ENCODE measurements at places on chromosomes 3 and 15.

DNA sequence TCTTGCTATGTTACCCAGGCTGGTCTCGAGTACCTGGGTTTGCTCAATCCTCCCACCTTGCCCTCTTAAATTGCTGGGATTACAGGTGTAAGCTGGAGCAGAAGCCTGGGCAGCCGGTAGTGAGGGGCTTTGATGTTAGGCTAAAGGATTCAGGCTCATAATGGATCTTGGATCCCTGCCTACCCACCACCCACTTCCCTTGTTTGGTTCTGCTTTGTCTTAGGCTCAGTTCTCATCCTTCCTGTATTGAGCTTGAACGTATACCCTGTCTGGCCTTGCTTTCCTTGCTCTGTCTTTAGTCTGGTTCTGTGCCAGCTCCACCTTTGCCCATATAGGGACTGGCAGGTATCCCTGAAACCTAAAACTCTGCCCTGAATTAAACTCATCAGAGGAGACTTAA is 1.7 kb downstream of the PPCDC start:
- DNase-seq, result no peak

GRCh38 chr15:92277776-92278175 is 115.9 kb upstream of the ST8SIA2 start:
- DNase-seq, result no peak

DNA sequence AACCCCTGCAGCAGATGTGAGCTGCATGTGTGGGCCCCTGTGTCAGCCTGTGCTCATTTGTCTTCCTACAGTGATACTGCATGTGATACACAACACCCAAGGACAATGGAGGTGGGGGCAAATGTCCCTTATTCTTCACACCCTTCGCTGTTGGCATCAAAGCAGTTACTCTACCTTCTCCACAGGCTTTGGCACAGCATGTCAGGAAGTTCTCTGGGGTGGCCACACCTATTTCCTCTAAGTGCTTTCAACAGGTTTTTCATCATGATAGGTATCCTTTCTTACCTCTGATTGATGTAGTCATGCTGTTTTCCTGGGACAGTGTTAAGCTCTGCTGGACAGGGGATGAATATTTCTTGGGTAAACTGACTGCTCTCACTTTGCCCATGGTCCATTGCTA is 29.5 kb downstream of the ZNF662 start:
- DNase-seq, result no peak

DNA sequence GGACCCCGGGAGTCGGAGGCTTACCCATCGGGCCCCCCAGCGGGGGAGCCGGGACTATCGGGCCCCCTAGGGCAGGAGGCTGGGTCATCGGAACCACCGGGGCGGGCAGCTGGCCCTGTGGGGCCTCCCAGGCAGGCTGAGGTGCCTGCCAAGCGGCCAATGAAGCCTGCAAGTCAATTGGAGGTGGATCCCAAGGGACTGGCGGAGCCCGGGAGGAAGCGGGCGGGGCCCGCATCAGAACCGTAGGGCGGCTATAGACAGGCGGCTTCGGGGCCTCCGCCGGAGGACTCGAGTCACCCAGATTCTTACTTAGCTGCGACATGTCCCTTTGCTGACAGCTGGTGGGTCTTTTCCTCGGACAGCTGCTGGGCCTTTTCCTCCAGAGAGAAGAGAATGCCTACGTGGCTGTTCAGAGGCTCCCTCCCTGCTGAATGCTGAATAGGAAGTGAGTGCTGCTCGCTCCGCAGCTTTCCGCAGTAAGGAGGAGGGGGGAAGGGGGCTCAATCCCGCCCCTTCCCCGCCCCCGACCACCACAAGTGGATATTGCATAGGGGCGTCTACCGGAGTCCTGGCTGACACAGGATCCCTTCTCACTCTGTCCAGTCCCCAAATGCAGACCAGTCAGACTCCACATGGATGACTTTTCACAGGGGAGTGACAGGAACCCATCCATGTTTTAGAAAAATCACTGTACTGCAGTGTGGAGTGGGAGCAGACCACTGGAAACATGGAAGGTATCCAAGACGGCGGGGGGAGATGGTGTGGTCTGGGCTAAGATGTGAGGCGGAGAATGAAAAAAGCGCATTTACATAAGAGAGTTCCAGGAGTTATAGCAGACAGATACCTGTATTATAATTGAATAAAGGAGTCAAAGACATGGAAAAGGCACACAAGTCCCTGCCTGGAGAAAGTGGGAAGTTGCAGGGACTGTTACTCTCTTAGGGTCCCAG is at the start of gene MAGEL2:
Gene MAGEL2 (minus strand): TSS at position 447 of the 950 bp plus-strand sequence. CDS start 125 bp downstream, at position 322.
- DNase-seq, result no peak

- no peak for DNase-seq
Observed at GRCh38 chr3:111366515-111366914, 175.5 kb upstream of the CD96 start.

DNA sequence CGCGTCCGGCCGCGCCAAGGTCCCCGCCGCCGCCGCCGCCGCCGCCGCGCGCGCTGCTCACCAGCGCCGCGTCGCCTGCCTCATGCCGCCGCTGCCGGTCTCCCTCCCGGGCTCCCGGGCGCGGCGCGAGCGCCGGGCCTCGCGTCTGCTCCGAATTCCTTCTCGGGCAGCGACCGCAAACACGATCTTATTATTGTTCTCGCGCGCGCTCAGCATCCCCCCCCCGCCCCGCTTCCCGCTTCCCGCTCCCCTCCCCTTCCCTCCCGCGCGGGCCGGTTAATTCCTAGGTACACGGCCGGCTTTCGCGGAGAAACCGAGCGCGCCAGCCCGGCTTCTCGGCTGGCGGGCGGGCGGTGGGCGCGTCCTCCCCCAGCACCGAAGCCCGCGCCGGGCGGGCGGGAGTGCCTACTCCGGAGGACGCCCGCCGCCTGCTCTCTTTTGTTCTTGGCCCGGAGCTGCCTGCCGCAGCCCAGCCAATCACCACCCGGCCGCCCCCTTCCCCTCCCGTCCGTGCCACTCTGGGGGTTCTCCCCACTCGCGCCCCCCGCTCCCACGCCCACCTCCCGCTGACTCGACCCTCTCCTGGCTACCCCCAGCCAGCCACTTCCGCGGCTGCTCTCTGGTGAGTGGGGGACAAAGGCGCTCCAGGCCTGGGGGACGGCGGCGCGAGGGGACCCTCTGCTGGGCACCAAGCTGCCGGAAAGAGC is at the start of gene HDGFL3:
Gene HDGFL3 (minus strand): TSS at position 164 of the 707 bp plus-strand sequence. CDS start 409 bp downstream, outside the sequence.
- no peak for DNase-seq

- no peak for DNase-seq
Observed at GRCh38 chr3:188099907-188100306, 54.0 kb upstream of the LPP start.

GRCh38 chr3:20232906-20233780 is 47.1 kb upstream of the SGO1 start:
- no peak for DNase-seq

DNA sequence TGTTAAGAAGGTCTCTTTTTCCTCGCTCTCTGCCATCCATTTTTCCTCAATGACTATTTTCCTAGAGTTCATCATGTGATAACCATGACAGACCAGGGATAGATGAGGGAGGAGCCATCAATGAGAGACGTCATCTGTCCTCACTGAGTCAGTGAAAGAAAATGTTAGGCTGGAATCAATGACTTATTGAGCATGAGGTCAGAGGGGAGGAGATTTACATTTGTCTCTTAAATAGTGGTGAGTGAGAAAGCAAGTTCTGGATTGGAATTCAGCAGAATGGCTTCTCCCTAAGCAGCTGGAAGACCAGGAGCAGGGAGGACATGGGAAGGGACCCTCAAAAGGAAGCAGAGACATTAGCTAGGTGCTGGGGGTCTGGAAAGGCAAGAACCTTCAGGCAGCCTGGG is 28.2 kb upstream of the USP3 start:
- DNase-seq, result no peak

DNA sequence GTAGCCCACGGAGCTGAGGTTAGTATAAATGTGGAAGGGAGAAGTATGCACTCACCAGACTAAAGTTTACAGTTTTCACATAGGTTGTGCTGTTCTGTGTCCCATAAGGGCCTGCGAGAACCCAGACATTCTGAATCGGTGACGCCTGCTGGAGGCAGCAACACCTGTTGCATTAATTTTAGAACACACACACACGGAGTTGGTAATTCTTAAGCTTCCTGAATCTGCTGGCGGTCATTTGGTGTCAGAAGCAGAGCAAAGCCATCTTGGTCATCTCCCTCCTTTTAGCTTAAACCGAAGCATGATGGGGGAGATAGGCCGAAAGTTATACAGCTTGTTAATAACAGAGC is 41.1 kb upstream of the AP3B2 start:
- no peak for DNase-seq

DNA sequence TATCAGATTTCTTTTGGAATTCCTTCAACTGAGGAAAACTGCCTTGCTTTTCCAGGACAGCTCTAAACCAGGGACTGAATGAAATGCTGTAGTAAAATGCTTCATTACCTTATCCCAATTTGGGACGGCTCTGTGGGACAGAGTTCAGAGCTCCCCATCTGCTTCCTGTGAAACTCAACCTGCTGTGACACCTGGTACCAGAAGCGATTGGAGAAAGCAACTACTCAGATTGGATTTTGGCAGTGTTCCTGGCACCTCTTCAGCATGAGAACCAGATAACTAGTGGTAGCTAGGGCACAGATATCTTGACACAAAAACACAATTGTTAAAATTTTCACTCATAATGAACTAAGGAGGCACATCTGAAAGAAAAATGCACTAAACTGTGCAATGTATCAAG is 539.1 kb downstream of the SI start:
- DNase-seq, result no peak

DNA sequence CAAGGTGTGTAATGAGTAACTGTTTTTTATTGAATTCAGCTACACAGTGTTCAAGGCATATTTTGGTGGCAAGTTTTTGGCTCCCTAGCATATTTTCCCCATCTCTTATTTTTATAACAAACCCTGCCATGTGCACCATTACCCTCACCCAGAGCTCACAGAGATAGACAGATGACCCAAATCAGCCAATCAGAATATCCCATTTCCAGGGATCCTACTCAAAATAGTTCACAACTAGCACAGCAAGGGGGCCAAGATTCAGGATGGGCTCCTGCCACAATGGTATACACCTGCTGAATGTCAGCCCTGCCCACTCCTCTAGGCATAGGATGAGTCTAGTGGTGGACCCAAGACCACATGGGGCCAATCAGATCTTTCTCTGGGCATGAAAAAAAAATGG is 78.8 kb upstream of the SETMAR start:
- no peak for DNase-seq

DNA sequence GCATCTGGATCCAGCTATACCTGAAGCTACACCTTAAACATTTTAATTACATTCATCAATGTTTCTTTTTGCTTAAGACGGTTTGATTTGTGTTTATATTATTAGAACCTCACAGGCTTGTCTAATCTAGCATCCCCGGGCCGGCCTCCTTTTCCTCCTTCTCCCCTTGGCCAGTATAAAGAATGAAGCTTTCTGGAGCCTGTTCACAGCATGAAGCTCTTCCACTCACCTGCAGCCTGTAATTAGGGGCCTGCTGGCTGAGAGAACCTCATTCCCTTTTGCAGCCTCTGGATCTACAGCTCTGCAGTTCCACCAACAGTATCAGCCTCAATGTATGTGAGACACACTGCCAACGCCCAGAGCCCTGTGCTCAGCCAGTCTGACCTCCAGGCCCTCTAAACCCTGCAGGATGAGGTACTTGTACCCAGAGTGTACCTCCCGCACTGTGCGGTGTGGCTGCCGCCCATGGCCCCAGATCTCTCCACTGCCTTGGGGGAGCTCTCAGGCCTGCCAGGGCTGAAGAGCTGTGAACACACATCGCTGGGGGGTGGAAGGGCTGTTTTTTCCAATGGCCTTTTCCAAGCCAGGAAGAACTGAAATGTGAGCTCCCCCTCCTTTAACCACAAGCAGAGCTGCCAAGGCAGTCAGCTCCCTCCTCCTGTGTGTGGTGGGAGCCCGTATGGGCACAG is 114.7 kb upstream of the ALDH1A3 start:
- DNase-seq, result no peak

GRCh38 chr3:119741657-119742590 is 39.1 kb downstream of the CFAP91 start:
- no peak for DNase-seq

- no peak for DNase-seq
Observed at GRCh38 chr15:65302061-65302460, 2.4 kb upstream of the RNU5B-1 start.

GRCh38 chr3:189780546-189781270 is 149.5 kb downstream of the TP63 start:
- no peak for DNase-seq

DNA sequence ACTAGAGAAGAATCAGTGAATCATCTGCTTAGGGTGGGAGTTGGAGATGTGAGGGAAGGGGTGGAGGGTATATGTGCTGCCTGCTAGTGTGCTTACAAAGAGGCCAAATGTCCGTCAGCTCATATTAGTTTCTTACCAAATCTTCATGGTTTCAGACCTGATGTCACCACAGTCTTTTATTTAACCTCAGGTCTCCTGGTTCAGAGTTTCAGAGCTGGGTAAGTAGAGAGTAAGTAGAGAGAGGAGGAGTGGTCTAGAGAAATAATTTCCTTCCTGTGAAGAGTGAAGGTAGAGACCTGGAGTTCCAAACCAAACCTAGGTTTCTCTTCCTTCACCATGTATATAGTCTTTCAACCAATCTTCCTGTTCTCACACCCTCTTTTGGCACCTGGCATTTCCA is 17.5 kb upstream of the P2RY1 start:
- DNase-seq, result no peak

DNA sequence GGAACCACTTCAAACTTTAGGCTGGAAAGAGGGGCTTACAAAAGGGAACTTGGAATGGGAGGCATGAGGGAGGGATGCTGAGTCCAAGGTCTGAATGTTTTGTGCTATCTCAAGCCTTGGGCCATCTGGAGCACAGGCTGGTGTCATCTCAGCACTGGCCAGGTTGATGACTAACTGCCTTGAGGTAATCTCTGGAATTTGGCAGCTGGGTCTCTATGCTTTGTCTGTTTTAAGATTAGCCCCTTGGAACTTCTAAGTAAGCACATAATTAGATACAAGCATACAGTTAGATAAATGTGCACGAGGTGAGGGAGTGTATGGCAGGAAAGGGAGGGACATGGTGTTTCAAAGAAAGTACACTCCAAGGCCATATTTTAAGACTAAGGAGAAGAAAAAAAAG is 252.4 kb upstream of the CCDC54 start:
- DNase-seq, result no peak

DNA sequence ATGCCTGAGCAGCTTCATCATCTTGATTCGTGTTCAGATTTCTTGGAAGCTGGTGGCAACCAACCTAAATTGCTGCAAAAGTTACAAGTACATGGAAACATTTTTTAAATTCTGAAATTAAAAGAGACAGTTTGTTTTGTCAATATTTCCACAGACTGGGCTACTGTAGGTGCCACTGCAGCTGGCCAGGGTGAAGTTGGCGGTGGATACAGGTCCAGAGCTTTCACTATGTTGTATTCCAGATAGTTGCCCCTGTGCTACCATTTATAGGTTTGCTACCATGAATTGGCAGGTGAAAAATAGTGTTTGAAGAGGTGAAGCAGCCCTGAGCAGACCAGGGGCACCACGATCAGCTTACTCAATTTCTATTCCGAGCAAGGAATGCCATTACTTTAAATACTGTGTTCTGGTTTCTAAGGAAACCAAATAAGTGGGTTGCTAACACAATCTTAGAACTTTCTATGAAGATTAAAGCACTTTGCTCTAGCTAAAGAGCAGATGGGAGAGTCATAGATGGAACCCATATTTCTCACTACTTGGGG is 21.2 kb upstream of the SHC4 start:
- no peak for DNase-seq

GRCh38 chr3:121747976-121748375 is 1.6 kb downstream of the GOLGB1 start:
- no peak for DNase-seq
